Tibial nerve (tissue), 4 donors: ENCODE measurements at places on chromosomes 4 and X. TPM values are rescaled to one million over a fixed set of nuclear protein-coding genes. Genes with fewer than 3 reads are reported as not detected.

DNA sequence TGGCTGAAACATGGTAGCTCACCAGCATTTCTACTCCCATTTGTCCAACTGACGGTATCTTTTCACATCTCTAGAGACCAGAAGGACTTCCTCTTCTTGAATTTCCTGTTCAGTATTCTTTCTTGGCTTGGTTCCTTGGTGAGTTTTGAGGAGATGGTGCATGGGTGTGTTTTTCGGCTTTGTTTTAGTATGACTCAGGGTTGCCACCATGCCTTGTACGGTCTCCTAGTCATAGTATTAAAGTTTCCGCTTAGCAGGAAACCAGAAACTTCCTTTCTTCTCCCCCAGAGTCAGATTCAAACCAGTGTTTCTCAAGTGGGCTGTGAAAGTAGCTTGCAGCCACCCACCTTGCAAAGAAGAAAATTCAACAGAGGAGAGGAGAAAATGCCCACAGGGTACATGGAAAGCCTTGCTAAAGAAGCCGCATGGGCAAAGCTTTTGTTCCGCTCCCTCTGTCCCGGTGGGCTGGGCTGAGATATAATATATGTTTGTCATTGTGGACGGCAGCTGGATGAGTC, 5.7 kb downstream of the CD99 start:
- DNase-seq: no peak

- DNase-seq: no peak
Observed at GRCh38 chrX:96689991-96690390, 5.3 kb downstream of the DIAPH2 start.

Gene LDOC1
- 5.4 TPM for total RNA-seq

- DNase-seq: no peak
Observed at GRCh38 chr4:82624819-82625218, 63.0 kb upstream of the TMEM150C start.

Gene DMRTC1
- total RNA-seq: not detected

GRCh38 chrX:69900491-69900890, 149.2 kb downstream of the AWAT2 start:
- DNase-seq: no peak

Gene CYSLTR1
- total RNA-seq: 5.3 TPM

Gene LPAR4
- total RNA-seq: 0.63 TPM

DNA sequence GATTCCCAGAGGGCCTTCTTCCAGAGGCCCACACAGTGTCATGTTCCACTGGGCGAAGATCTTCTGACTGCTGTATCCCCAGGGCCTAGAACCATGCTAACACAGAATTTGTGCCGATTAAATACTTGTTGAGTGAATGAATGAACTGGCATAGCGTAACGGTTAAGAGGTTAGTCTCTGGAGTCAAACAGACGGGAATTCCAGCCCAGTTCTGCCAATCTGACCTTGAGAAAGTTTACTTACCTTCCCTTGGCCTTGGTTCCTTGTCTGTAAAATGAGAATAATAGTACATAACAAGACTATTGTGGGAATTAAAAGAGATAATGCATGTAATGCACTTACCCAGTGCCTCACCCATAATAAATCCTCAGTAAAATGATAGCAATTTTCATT, 58.3 kb upstream of the PLAC1 start:
- DNase-seq: no peak
